ENCODE measurements at places on chromosomes 16 and 17.

DNA sequence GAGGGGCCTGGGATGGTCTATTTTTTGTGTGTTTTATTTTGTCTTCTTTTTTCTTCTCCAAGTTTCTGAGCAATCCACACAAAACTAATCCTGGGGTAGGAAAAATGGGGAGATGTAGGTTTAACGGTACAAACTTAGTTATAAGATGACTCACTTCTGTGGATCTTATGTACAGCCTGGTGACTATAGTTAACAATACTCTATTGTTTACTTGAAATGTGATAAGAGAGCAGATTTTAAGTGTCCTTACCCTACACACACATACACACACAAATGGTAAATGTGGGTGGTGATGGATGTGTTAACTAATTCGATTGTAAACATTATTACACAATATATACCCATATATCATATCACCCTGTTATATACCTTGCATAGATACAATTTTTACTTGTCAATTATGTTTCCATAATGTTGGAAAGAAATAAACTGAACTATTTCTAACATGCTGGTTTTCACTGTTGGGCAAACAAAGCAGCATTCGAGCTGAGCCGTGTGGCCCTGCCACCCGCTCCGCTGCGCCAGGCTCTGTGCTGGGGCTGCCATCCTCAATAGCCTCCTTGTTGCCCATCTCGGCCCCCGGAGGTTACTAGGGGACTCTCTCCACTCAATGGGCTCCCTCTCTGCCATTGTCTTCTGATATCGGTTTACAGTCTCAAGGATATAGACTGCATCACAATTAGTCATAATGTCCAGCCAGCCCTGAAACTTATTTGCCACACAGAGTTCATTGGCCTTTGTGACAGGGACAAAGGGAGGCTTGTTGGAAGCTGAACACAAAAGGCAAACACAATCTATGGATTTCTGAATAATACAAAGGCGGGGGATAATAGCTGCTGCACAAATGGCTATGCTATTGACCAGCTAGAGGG, 380.3 kb upstream of the MAF start:
- no peak for DNase-seq

- DNase-seq, result peak; percentile 69
Measured at GRCh38 chr17:50944054-50944901, 78.1 kb upstream of the TOB1 start.

GRCh38 chr17:77832180-77832560, 126.3 kb upstream of the TNRC6C start:
- DNase-seq, result no peak

DNA sequence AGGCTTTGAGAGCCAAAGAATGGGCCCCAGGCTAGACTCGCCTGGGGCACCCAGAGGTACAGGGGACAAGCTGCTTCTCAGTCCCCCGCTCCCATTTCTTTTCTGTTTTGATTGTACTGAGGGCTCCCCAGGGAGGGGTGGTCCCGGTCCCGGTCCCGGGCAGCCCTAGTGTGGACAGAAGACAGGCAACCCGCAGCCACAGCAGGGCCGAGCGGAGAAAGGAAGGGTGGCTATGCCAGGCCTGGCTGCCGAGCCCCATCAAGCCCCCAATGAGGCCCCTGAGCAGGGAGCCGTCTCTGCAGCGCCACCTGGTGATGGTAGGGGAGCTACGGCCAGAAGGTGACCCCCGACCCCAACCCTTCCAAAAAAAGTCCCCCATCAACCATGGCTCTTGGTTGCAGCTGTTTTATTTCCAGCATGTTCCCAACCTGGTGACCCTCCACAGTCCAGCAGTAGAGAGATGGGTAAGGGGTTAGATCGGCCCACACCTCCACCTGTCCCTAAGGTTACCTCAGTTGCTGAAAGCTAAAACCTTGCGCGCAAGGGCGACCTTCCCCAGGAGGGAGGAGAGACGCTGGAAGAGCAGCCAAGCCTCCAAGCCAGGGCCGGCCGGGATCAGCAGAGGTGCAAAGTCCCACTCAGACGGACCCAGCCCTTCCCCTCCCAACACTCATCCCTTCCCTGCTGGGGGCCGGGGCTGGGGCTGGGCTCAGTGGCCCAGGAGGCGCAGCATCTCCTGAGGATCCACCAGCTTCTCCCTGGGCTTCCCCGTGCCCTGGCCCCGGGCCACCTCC, 2.6 kb upstream of the GRIN2C start:
- peak; percentile 63 for DNase-seq

- DNase-seq, result no peak
Measured at GRCh38 chr17:75975757-75976174, 3.2 kb downstream of the ACOX1 start.

DNA sequence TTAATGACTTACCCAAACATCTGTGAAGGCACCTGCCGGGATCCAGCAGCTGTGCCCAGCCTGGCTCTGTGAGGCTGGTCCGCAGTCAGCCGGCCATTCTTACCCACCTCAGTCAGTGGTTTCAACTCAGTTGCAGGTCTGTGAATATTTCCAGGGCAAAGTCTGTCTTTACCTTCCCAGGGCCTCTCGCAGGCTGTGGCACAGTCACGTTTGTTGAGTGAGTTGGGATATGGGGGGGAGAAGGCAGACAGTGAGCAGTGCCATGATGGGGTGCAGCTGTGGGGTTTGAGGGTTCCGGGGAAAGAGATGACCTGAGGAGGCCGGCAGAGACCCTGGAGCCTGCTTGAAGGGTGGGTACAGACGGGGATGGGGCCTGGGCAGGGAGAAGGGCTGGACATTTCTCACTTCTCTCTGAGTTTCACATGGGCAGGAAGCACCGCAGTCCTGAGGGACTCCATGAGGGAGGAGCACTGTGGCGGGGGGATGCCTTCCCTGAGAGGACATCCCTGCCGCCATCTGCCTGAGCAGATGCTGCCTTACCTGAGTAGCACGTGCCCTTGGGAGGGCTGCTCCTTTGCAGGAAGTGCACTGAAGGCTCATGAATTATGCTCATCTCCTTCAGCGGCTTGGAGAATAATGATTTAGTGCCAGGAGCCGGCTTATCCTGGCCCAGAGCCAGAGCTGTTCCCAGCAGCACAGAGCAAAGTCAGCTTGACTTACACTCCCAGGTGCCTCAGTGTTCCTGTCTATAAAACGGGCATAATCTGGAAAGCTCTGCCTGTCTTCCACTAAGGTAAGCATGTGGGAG, 48.1 kb downstream of the KSR1 start:
- DNase-seq, result no peak

DNA sequence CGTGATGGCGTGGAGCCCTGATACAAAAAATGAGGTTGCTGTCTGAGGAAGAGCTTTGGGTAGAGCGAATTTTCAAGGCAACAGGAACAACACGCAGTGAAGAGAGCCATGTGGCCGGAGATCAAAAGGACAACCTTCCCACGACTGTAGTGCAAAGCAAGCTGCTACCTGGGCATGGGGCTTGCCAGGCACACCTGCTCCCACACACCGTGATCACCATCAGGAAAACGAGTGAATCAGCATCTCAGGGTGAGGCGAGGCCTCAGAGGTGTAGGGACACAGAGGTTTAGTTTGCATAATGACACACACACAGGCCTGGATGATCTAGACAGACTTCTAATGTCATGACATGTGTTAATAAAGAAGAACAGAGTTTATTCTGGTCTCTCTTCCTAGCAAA, 65.7 kb downstream of the PARN start:
- DNase-seq, result no peak

DNA sequence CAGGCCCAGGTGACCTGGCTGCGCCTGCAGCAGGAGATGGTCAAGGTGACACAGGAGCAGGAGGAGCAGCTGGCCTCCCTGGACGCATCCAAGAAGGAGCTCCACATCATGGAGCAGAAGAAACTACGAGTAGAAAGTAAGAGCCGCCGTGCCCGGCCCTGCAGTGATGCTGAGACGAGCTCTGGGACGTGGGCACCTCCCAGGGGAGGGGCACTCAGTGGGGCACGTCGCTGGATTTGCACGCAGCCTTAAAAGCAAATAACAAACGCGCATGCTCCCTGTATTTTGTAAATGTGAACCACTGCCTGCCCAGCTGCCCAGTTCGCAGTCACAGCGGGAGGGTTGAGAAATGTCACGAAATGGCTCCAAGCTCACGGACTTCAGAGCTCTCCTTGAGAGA, 15.3 kb upstream of the GAA start:
- no peak for DNase-seq

DNA sequence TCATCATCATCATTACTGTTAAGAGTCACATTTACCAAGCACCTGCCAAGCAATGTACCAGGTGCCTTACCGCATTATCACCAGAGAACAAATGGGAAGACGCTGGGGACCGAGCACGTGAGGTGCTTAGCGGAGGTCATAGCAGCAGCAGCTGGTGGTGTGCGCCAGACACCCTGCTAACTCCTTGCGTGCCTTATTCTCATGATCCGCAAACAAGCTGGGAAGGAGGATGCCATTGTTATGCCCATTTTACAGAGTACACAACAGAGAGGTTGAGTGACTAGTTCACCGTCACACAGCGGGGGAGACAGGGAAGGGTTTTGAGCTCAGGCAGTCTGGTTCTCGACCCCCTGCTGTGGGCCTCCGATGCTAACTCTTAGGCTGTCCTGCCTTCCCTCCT, 7.3 kb downstream of the ATP2A3 start:
- no peak for DNase-seq

DNA sequence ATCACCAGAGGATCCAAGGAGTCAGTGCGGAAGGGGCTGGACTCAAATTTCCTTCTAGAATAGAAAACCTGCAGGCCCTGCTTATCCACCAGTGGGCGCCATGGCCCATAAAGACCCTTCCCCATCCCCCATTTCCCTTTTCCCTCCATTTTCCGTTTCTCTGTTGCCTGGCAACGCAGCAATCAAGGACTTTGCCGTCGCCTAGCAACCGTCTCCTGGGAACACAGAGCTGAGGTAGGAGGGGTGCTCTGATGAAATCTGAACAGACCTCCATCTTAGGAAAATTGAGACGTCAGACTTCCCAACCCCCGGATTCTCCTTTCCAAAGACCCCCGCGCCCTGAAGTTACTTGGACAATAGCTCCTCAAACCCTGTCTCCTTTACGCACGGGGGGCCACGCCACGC, 5.7 kb downstream of the DLG4 start:
- peak; percentile 67 for DNase-seq

DNA sequence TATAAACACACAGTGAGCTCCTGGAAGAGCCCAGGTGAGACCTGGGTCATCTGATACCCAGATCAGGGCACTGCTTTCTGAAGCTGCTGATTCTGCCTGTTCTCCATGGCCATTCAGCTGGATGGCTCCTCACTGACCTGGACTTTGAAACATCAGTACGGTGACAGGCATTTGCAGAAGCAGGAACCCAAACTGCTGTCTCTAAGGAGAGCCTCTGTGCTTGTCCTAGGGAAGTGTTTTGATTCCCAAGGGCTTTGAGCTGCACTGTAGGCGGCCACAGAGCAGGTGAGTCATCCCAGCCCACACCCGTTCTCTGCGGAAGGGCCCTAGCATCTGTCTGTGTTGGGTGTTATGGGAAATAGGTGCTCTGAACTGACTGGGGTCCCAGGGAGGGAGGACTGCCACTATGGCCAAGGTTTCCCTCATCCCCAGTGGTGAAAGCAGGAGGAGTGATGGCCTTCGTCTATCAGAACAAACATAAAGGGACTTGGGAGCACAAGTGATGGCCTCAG, 60.7 kb upstream of the ADCY9 start:
- DNase-seq, result peak; percentile 71

GRCh38 chr16:75287708-75288107, 36.3 kb upstream of the BCAR1 start:
- no peak for DNase-seq

- DNase-seq, result no peak
Measured at GRCh38 chr17:63246344-63246743, 199.8 kb downstream of the CYB561 start.

DNA sequence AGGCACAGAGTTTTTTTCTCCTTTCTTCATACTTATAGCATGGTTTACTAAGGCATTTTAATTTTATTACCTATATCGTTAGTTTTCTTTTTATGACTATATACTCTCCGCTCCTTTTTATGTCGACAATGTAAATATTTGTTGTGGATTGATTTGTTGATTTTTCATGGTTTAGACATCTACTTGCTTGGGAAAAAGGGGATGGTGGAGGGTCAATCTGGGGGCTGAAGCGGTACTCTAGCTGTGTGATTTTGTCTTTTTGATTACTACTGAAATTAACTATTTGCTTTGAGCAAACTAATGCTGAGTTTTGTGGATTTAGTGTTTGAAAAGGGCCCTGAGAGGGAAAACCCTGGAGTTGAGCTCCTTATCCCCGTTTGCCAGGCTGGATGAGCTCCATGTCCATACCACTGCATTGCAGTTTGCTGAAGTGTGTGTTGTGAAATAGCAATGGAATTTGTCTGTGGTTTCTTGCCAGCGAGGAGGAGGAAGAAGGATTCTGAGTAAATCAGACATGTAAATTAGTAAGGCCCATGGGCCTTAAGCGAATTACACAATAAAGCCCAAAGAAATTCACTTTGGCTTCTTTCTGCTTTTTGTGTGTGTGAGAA, 72.0 kb downstream of the FTO start:
- DNase-seq, result peak; percentile 94

DNA sequence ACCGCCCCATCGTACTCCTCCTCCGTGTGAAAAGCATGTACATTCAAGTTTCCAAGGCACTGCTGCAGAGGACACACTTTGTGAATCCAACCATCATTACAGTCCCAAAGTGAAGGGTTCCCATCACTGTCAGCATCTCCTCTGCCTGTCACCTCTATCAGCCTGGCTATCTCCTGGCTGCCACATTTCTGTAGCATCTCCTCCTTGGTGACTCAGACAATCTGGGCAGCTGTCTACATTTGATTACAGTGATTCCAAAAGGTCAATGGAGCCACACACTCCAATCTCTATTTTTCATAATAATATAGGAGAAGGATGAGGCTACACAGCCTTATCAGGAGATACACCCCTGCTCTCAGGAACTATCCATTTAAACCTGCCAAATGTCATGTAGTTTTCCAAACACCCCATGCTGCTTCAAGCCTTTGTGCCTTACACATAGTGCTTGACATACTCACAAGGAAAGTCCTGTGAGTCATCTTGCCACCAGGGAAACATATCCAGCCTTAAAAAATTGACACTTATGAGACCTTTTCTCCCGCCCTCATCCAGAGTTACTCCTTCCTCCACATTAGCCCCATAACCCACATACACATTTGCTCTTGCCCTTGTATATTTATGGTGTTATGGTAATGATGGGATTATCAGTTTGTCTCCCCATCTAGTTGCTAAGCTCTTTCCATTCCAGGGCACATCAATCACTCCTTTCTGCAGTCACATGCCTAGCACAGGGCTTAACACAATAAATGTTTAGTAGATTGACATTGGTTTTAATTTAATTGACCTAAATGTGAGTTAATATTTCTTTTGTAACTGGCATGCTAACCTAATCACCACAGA, 250.1 kb upstream of the CDH5 start:
- DNase-seq, result peak; percentile 57

DNA sequence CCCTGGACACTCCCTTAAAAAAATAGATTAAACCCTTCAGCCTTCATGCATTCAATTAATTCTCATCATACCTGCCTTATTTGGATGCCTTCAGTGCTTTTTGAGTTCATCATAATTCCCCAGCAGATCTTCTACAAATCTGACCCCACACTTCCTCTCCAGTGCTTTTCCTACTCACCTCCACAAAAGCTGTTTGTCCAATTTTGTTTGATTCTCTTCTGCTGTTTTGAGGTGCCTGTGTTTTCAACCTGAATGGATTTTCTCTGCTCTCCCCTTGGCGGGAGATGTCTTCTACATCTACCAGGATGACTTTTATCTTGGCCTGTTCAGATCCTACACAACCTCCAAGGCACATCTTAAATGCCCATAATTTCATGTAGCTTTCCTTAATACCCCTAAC, 112.7 kb downstream of the TOX3 start:
- no peak for DNase-seq
